ENCODE measurements at places on chromosomes 12 and 14.

DNA sequence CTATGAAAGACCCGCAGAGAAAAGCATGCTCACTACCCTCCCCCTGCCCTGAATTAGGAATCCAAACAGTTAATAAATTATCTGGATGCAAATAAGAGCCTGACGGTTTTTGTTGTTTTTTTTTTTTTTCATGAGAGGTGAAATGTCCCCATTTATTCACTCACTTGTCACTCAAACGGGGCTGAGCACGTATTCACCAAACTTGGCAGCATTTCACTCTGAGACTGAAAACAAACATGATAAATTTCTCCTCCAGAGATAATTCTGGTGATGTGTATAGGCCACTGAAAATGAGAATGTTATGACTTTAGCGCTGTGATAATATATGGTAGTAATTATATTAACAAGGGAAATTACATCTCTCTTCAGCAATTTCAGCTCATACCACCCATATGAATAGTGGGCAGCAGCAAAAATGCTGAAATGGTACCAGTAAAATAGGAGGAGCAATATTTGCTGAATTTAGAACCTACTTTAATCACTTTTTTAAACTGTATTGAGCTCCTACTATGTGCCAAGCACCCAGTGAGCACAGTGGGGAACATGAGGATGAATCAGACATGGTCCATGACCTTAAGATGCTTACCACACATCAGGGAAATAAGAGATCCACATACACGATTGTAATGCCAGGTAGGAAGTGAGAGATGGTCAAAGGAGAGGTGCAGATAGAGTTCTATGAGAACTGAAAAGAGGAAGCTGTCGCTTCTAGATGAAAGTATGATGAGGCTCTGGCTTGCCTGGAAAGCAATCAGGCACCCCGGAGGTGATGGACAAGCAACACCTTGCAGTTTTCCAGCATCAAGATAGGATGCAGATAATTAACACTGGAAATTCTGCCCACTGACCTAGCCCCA, 286.5 kb upstream of the TMPO start:
- DNase-seq: no peak

DNA sequence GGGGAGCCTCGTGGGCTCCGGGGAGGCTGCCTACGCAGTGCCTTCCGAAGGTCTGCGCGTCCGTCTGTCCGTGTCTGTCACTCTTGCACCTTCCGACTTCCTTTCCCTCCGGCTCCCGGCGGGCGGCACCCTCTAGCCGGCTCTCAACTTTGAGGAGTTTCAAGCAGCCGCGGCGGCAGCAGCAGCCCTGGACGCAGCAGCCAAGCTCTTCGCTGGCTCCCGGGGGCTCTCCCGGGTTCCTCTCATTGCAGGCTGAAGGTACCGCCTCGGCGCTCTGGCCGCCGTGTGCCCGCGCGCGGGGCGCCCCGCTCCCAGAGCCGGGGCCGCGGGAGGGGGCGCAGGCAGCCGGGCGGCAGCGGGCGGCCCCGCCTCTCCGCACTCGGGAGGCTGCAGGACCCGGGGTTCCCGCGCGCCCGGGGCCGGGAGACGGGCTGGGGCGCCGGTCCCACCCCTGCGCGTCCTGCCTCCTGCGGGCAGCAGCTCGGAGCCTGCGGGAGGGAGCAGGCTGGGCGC, at the start of the genes AMIGO2 and PCED1B:
AMIGO2 (minus strand) TSS at position 492 of the 513 bp plus-strand sequence. CDS start 957 bp downstream, outside the sequence.
PCED1B (plus strand) TSS at position 154 of the 513 bp plus-strand sequence. CDS start 155,443 bp downstream, outside the sequence.
- DNase-seq: peak; percentile 56

DNA sequence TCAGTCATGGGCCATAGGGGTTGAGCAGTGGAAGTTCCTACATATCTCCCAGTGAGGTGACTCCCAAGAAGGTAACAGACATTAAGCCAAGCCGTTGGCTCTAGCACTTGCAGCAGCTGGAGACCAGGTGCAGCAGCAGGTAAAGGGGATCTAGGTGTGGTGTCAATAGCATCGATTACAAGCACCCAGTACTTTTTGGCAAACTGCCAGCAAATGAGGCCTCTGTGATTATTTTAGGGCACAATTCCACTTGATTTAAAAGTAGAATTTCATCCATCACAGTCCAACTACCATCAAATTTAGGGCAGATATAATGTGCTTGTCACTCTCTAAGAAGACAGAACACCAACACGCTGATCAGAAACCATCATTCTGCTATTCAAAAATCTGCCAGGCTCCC, 224.1 kb upstream of the EGLN3 start:
- DNase-seq: peak; percentile 24

GRCh38 chr14:59246566-59246965, 58.1 kb downstream of the DAAM1 start:
- no peak for DNase-seq

DNA sequence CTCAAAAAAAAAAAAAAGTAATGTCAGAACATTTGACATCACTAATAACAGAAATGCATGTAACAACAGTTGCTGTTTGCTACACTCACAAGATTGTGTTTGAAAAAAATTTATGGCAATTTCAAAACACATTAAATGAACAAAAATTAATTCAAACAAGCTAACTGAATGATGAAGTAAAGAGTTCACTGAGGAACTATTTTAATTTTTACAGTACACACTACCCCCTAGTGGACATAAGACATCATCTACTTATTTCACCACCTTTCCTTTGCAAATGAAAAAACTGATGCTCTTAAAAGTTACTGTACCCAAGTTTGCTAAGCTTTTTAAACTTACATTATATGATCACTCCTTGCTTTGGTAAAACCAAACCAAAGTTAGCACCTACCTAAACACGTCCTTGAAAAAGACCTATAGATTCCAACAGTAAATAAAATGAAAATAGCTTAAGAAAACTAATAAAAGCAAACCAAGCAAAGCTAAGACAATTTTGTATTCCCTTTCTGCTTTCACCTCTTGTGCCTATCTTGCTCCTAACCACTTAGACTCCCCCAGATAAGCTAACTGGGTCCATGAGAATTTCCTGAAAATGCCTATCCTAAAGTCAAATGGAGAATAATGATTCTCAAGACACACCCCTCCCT, 22.2 kb downstream of the UBE2N start:
- DNase-seq: peak; percentile 36

GRCh38 chr14:21037156-21037555, 2.5 kb upstream of the RNASE13 start:
- DNase-seq: no peak

DNA sequence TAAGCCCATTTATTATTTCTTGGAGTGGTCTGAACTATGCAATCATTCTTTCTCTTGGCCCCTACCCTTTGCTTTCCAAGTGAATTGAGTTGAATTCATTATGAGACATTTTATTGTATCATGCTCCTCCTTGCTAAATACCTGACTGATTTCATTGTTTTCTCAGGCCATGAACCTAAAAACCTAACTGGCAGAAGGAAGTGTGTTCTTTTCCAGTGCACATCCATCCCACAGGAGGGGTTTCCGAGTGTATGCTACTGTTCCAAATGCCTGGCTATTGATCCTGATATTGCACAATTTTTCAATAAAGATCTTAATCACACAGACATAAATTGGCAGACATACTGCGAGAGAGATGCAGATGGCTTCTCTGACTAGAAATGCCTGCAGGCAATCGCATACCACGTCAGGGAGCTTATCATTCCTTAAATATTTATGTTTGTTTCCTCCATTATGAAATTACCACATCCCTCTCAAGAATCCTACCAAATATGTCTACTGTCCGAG, 162.2 kb upstream of the EGLN3 start:
- no peak for DNase-seq

GRCh38 chr12:7019043-7019569, 830 bp upstream of the LPCAT3 start:
- no peak for DNase-seq

GRCh38 chr12:57296291-57296690, 45.3 kb upstream of the STAC3 start:
- no peak for DNase-seq

GRCh38 chr14:99718811-99719192, 34.7 kb downstream of the CYP46A1 start:
- DNase-seq: no peak

- DNase-seq: no peak
Measured at GRCh38 chr12:47852096-47852571, 32.4 kb upstream of the HDAC7 start.

DNA sequence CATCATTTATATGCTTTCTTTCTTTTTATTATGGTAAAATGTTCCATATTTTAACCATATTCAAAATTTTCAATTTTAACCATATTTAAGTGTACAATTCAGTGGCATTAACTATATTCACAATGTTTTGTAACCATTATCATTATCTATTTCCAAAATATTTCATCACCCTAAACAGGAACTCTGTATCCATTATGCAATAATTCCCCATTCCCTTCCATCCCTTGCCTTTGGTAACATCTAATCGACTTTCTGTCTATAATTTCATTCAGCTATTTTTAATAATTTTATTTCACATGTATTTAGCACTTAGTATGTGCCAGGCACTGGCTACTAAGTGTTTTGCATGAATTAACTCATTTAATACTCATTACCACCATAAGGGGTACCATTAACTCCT, 287.5 kb downstream of the NELL2 start:
- DNase-seq: no peak

GRCh38 chr12:53208877-53209463, 1.9 kb upstream of the ITGB7 start:
- DNase-seq: peak; percentile 72

DNA sequence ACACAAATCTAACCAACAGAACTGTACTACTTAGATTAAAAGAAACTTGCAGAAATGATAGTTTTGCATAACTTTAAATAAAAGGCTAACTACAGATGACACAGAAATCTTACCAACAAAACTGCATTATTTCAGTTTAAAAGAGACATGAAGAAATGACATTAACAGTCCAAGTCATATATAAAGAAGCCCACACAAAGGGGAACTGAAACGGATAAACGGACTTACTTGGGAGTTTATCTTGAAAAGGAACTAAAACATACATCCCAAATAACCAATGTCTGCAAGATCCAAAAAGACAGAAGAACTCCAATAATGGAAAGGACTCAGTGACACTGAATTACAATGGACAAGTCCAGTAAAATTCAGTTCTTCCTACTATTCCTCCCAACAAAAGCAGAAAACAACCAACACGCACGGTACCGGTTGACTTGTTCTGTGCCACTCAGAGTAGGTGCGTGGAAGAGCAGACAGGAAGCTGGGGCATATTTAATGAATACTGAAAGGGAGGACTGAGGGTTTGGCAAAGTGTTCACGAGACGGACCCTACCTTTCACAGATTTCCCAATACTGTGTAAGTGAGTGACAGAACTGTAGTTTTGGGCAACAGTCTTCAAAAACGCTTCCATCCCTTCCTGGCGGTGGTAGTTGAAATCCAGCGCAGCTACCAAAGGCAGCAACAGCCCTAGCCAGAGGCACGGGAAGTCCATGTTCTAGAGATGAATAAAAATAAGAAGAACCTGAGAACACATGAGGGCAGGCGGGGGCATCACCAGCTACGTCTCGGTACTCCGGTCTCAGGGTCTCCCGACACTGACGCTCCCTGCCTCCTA, 627 bp downstream of the CPM start:
- DNase-seq: peak; percentile 9

DNA sequence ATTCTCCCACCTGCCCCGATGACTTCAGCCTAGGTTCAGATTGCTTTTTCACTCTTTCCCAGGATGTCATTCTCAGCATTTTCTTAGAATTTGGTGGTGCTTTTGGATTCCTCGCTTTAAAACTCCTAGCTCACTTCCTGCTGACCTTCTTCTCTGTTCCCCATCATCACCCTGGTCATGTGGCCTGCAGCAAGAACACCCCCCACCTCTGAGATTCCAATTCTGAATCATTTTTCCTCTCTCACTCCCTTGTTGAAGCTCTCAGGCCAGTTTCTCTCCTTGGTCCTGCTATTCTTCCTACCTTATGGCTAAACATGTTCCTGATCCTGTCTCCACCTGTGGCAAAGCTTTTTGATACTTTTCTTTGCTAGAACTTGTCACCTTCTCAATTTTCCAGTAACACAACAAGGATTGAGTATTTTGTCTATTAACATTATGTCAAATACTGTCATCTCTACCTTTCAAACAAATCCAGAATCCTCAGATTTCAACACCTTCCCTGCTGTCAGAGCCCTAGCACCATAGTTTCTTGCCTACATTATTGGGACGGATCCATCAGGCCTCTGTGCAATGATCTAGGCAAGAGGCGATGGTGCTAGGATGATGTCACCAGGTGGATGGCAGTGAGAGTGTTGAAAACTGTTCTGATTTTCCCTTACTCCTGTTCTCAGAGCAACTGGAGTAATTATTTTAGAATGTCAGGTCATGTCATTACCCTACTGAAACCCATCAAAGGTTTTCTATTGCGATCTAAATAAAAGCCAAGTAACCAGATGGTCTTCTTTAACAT, 233.7 kb downstream of the MON2 start:
- no peak for DNase-seq

DNA sequence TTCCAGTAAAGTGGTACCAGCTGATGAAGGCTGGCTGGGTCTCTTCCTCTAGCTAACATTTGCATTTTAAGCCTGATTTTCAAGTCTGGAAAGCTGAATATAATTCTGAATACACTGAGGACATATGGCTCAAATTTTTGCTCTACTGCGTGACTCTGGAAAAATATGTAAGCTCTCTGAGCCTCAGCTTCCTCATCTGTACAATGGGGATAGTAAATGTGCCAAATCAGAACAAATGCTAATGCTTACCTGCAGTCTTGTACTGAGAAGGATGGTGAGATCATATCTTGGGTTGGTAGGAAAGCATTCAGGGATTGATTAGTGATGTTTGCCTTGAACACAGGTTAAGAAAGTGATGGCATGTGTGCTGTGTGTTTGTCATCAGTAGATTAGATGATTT, 14.6 kb downstream of the HNF1A start:
- no peak for DNase-seq

- no peak for DNase-seq
Measured at GRCh38 chr14:72528059-72528862, 365.6 kb downstream of the DPF3 start.

DNA sequence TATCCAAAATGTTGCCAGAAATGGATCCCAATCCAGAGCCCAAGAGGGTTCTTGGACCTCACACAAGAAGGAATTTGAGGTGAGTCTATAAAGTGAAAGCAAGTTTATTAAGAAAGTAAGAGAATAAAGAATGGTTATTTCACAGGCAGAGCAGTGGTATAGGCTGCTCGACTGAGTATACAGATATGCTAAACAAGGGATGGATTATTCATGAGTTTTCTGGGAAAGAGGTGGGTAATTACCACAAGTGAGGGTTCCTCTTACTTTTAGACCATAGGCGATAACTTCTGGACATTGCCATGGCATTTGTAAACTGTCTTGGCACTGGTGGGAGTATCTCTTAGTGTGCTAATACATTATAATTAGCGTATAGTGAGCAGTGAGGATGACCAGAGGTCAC, 73.6 kb downstream of the ETNK1 start:
- no peak for DNase-seq

GRCh38 chr12:102954134-102954533, 3.3 kb upstream of the ASCL1 start:
- no peak for DNase-seq

GRCh38 chr14:74856366-74856765, 19.6 kb downstream of the PROX2 start:
- peak; percentile 8 for DNase-seq

Measured in RPMI8226 (cell line).